Motor neuron (in vitro differentiated cells): ENCODE measurements at places on chromosomes 6 and 20. TPM values are rescaled to one million over a fixed set of nuclear protein-coding genes. Genes with fewer than 3 reads are reported as not detected.
A peak's percentile ranks its signal among the peaks of the same experiment; 100 is the strongest.

DNA sequence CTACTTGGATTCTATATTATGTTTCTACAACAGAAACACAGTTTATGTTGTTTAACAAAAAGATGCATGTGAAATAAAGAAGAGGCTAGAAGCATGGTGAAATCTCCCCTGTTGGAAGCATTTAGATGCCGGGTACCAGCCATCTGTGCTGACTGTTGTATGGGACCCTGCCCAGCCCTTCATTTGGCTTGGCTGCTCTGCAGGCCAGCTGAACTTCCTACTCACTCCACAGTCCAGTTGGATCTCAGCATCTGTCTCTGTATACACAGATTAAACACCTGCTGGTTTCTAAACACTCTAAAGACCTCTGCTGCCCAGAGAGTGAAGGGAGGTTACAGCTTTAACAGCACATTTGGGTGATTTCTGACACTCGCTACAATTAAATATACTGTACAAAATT, 228.3 kb downstream of the SLC35F1 start:
- no peak for ATAC-seq

- no peak for ATAC-seq
Measured at GRCh38 chr6:143882401-143882930, 18.2 kb downstream of the ZC2HC1B start.

- ATAC-seq = no peak
Measured at GRCh38 chr6:11248974-11249761, 16.7 kb upstream of the NEDD9 start.

DNA sequence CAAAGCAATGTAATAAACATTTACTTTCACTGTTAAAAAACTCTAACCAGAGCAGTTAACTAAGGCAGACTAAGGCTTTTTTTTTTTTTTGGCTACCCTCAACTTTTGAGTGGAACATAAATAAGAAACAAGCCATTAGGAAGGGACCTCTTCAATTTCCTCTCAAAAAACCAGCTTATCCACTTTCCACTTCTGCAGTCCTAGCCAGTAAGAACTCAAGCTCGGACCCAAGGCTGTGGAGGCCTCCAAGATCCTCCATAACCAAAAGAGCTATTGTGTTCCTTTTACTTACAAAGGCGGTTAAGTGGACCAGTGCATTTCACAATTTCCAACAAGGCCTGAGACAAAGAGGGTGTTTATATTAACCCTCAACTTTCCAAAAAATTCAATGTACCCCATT, 5.3 kb downstream of the KCNK5 start:
- ATAC-seq = no peak

- ATAC-seq = no peak
Measured at GRCh38 chr6:49233483-49233882, 229.6 kb downstream of the MMUT start.

DNA sequence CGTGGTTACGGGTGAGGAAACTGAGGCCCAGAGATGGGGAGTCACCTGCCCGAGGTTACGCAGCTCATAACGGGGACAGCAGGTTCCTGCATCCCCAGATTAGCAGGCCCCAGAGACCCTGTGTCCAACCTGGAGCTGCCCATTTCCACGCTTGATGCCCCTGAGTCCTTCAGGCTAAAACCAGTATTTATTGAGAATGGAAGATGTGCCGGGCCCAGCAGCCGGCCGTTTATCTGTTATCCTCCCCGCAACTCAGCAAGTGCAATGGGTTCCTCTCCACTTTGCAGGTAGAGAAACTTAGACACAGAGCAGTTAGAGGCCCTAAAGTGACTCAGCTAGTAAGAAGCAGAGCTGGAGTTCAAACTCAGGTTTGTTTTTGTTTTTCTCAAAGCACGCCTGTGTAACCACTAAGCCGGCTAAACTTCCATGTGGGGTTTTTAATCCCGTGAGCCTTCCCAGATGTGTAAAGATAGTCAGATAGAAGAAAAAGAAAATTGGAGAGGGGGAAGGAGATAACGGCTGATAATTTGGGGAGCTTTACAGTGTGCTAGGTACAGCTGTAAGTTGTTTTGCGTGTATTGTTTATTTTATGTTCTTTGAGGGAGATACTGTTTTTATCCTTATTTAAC, 775 bp downstream of the PFDN4 start:
- peak; percentile 4 for ATAC-seq

SLC32A1 gene
- total RNA-seq = 0.96 TPM in 1 of 2 replicates, not detected in the other
